ENCODE measurements at places on chromosomes 13 and 19.

DNA sequence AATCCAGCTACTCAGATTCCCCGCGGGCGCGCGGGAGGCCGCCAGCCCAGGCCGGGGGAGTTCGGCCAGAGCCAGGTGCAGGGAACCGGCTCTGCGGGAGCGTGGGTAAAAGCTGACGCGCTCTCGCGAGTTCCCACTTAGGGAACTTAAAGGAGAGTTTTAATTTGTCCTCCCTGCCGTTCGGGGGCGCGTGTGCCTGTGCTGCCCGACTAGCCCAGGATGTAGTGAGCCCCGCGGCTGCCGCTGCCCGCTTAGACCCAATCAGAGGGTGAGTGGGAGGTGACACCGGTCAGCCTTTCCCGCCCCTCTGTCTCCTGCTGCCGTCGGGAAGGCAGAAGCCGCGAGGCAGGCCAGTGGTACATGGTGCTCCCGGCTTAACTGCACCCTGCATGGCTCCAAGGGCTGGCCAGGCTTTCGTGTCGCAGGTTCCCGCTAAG is 36.0 kb upstream of the NEK3 start:
- peak; percentile 55 for DNase-seq

- no peak for DNase-seq
Observed at GRCh38 chr19:10274589-10274988, 3.7 kb downstream of the ICAM1 start.

- no peak for DNase-seq
Observed at GRCh38 chr19:38358071-38358470, 16.3 kb upstream of the PSMD8 start.

DNA sequence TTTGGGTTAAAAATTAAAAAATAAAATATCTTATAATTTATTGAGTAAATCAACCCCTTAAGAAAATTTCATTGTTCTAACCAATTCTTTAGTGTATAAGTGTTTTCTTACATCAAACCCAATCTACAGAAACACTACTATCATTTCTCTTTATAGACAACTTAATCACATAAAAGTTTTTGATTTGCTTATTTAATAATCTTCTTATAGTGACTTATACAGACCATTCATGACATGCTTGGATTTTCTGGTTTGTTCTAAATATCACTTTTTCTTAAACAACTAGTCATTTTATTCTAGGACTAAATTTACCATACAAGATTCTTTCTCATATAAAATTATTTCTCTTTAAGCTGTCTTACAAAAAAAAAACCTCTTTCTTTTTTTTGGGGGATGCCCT is 27.3 kb upstream of the ZSCAN5A start:
- no peak for DNase-seq

GRCh38 chr19:13478576-13478975 is 27.7 kb downstream of the CACNA1A start:
- no peak for DNase-seq

DNA sequence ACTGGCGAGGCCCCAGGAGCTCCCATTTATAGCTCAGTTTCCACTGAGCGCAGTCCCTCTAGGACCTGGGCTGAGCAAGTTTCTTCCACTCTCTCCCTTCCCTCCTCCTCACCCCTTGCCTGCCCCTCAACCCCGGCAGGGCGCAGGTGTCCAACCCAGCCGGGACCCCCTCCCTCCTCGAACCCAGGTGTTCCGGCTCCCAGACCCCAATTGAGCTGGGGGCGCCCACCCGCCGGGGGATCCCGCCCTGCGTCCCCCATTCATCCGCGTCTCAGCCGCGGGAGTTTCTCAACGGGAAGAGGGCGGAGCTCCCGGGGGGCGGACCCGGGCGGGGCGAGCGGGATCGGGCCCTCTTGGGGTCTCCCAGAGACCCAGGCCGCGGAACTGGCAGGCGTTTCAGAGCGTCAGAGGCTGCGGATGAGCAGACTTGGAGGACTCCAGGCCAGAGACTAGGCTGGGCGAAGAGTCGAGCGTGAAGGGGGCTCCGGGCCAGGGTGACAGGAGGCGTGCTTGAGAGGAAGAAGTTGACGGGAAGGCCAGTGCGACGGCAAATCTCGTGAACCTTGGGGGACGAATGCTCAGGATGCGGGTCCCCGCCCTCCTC is at the start of gene KIRREL2:
Gene KIRREL2, plus strand, starts transcription at position 366 of the 604 bp plus-strand sequence. Its CDS starts 209 bp downstream, at position 575.
- peak; percentile 39 for DNase-seq

DNA sequence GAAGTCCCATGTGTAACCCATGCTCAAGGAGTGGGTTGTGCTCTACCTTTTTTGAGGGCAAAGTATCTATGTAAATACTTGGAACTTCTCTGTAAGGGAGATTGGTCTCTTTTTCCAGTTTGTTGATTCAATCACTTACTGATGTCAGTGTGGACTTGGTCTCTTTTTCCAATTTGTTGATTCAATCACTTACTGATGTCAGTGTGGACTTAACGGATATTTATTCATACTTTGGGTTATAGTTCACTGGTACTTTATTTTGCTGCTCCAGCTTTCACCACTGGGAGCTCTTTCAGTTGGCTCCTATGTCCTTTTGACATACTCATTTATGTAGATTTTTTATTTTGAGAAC is 36.4 kb downstream of the COG3 start:
- no peak for DNase-seq
